ENCODE measurements at places on chromosomes 11 and 22.

GRCh38 chr11:22449441-22449840, 111.3 kb downstream of the SLC17A6 start:
- no peak for DNase-seq

- no peak for DNase-seq
Observed at GRCh38 chr22:22910272-22911240, 22.9 kb downstream of the IGLL5 start.

- no peak for DNase-seq
Observed at GRCh38 chr22:19853879-19854777, 546 bp downstream of the GNB1L start.

- no peak for DNase-seq
Observed at GRCh38 chr11:110160437-110160836, 67.2 kb downstream of the ZC3H12C start.

GRCh38 chr11:20337526-20338154, 25.9 kb upstream of the HTATIP2 start:
- no peak for DNase-seq

DNA sequence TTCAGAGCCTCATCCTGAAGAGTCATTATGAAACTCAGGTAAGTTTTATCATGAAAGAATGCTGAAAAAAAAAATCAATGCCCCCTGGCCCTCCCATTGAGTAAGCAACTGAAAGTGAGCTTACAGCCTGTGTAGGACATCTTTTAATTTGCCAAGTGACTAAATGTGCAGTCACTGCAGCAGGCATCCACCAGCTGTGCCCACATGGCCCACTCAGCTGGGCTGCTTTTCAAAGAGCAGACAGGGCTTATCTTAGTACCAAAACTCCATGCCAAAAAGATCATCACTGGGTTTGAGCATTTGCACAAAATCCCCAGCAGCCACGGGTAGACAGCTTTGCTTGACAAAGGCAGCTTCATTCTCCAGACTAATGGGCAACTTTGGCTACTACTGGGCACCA, 709.7 kb downstream of the NTM start:
- no peak for DNase-seq

Data from stromal cell of bone marrow (primary cell).